AG08396 (cell line): ENCODE measurements at places on chromosomes 16 and 17.

- no peak for DNase-seq
Observed at GRCh38 chr17:68906638-68907037, 48.6 kb downstream of the ABCA8 start.

DNA sequence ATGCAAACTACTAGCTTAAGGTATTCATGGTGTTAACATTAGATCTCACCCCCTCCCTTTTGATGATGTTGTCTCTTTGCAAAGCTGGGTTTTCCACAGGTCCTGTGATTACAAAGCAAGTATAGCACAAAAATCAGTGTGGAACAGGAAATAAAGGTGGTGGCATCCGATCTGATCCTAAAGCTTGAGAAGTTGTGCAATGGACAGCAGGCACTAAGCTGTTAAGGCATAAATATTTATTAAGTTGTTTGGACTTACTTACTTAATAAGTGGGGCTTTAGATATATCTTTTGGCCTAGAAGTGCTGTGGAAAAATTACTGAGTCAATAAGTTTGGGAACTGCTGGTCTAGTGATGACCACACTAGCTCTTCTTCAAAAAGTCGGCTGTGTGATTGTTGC is 5.0 kb downstream of the GLP2R start:
- DNase-seq: no peak

GRCh38 chr17:63150994-63151464 is 185.0 kb downstream of the TANC2 start:
- DNase-seq: peak; percentile 15

GRCh38 chr17:76597156-76598003 is 11.7 kb upstream of the ST6GALNAC2 start:
- DNase-seq: no peak
